ENCODE measurements at places on chromosomes 12 and 14. TPM values are rescaled to one million over a fixed set of nuclear protein-coding genes. Genes with fewer than 3 reads are reported as not detected.

The TAS2R7 gene
- total RNA-seq, result not detected

The IL31 gene
- total RNA-seq, result not detected

The PLA2G1B gene
- total RNA-seq, result not detected

- no peak for DNase-seq
These were observed 32.2 kb upstream of the NUBPL start for GRCh38 chr14:31529053-31529452.

DNA sequence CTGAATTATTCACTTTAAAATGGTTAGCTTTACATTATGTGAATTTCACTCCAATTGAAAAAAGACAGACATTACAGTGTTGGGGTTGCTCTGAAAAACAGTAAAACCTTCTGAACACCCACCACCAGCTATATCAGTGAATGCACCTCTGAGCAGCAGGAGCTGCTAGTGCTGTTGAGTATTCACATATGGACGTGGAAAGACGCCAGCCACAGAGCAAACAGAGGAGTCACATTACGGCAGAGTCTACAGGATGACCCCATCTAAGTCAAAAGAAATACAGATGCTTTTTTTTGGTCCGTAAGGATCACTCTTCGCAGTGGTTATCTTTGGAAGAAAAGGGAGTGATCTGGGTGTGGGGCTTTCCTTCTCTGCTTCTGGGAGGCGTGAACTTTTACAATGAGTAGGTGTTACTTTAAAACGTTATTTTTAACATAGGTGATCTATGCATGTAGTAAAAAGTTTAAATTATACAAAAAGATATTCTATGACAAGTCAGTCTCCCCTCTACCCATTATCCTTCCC lies 4.5 kb downstream of the HVCN1 start:
- DNase-seq, result no peak

- DNase-seq, result no peak
These were observed 128.2 kb downstream of the SLC38A6 start for GRCh38 chr14:61109288-61109687.

DNA sequence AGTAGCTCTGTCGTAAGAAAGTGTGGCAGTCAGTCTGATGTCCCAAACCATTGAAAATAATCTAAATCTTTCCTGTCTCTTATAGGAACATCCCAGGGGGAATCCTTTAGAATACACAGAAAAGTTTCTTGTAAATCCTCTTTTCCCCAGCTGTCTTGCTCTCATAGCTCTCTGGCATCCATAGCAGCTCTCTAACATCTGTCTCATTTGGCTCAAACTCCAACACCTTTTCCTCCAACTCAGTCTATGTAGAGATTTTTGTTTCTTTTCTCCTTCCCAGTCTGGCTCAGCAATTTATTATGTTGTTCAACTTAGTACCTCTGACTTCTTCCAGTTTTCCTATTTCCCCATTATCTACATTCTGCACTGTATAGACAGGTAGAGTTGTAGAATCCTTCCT lies 84.4 kb upstream of the NEDD1 start:
- no peak for DNase-seq

GRCh38 chr12:79844693-79845092 lies 90.2 kb downstream of the PPP1R12A start:
- no peak for DNase-seq
